Astrocyte of the spinal cord (primary cell): ENCODE measurements at places on chromosomes 2 and 18.

GRCh38 chr2:223084873-223085272 is 32.9 kb downstream of the KCNE4 start:
- peak; percentile 39 for DNase-seq

DNA sequence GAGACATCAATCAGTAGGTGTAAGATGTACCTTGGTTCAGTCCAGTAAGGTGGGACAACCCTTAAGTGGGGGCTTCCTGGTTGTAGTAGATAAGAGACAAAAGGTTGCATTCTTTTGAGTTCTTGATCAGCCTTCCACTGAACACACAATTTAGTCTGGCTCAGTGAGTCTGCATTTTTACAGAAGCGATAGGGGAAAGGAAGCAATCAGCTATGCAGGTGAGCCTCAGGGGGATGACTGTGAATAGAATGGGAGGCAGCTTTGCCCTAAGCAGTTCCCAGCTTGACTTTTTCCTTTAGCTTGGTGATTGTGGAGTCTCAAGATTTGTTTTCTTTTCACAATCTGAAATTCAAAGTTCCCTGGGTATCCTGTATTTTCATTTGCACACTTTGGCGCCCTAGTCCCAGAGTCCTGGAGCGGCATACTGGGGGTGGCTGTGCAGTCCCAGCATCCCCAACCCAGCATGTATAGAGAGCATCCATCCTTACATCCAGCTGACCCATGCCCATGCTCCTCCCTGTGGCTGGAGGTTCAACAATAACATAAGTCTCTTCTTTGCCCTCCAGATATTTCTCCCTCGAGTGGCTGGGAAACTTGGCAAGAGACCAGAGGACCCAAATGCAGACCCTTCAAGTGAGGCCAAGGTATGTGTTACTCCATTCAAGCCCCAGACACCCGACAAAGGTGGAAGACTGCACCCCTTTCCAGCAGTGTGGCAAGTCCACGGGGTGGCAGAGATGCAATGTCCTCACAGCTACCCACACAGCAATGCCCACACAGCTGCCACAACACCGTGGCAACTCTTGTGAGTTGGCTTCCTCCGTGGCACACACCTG is 20.1 kb upstream of the PRLH start:
- DNase-seq: no peak

GRCh38 chr18:47749600-47749973 is 180.9 kb downstream of the SMAD2 start:
- no peak for DNase-seq

GRCh38 chr2:48092846-48093803 is 186.8 kb upstream of the FBXO11 start:
- DNase-seq: no peak

GRCh38 chr2:239649309-239649708 is 248.5 kb upstream of the HDAC4 start:
- no peak for DNase-seq

DNA sequence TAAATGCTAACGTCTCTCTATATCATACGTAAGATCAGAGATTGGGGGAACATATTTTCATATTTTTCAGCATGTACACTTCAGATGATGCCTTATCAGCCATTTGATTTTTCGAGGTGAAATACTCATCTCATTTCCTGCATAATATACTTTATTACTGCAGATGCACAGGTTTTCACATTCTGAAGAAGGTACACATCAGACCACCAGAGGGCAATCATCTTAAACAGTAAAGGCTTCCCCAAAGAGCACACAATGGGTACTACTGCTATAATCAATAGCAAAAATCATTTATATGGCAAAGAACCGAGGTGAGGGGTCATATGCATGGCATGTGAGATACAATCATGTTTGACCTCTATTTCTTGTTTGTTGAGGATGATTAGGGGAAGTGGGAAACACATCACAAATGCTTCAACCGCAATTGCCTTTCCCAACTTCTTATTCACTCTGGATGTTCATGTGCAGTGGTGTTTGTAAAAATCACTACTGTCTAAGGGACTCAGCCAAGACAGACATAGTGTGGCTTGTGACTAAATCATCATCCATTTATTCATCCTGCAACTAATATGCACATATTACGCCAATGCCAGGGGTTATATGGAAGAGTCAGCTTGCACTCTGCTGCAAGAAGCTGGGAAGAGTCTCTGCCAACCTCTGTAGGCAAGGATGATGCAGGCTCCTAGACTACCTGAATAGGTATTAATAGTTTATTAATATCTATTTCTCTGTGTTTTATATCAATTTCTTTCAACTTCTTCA is 118.7 kb downstream of the EPB41L3 start:
- peak; percentile 65 for DNase-seq

GRCh38 chr2:14826518-14826917 is 194.0 kb downstream of the LRATD1 start:
- no peak for DNase-seq

DNA sequence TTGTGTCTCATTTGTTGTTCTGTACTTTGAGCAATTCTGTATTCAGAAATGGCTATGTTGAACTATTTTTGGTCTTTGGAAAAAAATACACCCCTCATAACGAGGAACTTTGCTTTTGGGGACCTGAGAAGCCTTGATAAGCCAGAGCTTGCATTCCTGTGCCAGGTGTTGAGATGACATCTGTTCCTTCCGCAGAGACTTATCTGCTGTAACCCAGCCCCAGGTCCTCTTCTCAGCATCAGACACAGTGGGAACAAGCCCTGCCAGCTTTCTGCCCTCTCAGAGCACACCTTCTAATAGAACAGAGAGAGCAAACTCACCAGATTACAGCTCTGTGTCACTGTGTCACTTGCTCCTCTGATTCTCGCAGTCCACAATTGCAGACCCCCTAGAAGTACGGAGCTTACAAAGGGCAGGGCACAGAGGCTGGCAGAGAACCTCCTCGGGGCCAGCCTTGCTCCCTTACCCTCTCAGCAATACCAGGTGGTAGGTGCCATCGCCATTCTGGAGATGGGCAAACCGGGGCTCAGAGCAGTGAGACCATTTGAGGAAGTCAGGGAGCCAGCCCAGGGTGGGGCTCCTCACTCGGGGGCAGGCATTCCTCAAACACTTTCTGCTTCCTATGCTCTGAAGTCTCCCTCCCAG is 97.4 kb downstream of the DDX1 start:
- DNase-seq: no peak

DNA sequence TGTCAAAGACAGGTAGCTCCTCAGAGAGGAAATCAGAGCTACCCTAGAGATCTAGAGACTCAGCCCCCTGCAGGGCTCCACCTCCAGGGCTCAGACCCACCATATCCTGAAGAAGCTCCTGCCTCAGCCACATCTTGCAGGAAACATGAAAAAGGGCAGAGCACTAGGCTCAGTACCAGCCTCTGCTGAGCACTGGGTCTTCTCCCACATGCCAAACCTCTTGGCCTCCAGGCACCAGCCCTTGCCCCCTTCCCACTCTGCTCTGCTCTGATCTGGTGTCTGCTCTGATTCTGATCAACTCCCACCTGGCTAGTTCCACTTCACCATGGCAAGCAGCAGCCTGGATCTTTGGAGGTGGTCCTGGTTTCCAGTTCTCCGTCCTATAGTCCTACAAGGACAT is 114.3 kb upstream of the SLC66A3 start:
- DNase-seq: no peak

- no peak for DNase-seq
Observed at GRCh38 chr2:7508296-7508943, 591.2 kb downstream of the RNF144A start.

- DNase-seq: no peak
Observed at GRCh38 chr2:24734741-24735140, 58.5 kb downstream of the PTRHD1 start.

GRCh38 chr2:182784777-182785176 is 68.7 kb downstream of the DNAJC10 start:
- DNase-seq: peak; percentile 63

DNA sequence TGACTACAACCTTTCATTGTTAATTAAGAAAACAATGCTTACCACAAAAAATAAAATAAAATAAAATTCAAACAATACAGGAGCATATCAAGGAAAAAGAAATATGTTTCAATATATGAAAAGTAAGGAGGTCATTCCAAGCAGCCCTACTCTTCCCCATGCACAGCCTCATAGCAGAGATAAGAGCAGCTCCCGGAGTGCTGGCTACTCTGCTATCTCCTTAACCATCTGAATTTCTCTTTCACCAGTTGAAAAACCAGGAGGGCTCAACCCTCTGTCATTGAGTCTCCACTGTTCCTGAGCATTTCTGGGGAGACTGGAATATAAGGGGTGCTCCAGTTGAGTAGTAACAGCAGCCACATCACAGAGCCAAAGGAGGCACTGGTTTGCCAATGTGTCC is 201.4 kb downstream of the TCF4 start:
- DNase-seq: no peak

GRCh38 chr2:42029171-42029570 is 18.6 kb upstream of the PKDCC start:
- no peak for DNase-seq

- no peak for DNase-seq
Observed at GRCh38 chr2:241109210-241110088, 7.4 kb upstream of the MTERF4 start.

GRCh38 chr2:114609801-114610200 is 167.4 kb downstream of the DPP10 start:
- no peak for DNase-seq

DNA sequence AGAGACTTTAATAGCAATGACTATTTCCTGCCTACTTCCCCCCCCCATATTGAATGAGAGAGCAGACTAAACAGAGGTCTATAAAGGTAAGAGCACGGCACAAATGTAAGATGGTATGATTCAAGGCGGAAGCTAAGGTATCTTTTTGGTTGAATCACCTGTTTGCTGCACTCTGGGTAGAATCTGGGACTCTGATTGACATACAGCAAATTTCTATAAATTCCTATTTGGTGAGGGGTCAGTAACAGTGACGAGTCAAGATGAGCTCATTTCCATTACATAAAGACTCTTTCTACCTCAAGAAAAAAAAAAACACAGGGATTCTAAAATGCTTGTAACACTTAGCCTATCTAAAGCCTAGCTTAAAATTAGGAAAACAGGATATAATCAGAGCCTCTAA is 297.3 kb downstream of the TNS1 start:
- no peak for DNase-seq

GRCh38 chr2:207311316-207312005 is 145.7 kb upstream of the KLF7 start:
- peak; percentile 95 for DNase-seq

DNA sequence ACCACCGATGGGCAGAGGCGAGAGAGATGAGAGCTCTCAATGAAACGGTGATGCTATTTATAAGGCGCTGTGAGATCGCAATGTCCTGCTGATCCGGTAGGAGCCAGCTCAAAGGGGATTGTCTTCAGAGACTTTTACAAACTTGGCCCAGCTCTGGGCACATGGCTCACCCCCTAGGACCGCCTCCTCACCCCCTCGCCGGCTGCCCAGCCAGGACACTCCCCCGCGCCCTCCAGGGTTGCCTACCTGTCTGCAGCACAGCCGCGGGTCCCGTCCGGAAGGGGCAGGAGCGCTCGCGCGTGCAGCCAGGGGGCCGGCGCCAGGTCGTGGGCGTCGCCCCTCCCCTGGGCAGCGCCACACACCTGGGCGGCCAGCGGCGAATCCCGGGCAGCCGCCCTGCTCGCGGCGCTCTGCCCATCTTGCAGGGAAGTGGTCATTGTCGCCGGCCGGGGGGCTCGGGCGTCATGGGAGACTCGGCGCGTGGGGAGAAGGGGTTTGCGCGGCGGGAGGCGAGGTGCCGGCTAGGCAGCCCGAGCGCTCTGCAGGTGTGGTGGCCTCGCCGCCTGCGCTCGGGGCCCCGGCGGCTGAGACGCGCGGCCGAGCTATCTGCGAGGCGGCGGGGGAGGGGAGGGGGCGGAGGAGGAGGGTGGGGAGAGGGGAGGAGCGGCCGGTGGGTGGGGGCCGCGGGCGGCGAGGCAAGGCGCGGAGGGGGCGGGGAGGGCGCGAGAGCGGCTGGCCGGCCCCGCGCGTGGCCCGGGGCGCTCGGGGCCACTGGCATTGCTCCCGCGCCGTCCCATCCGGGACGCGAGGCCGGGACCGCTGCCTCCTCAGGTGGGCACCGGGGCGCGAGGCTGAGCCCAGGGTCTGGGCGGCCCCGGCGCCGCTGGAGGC is at the start of gene GRB14:
GRB14 (minus strand) TSS at position 610 of the 891 bp plus-strand sequence; CDS start at position 437, 173 bp downstream.
- DNase-seq: peak; percentile 10

DNA sequence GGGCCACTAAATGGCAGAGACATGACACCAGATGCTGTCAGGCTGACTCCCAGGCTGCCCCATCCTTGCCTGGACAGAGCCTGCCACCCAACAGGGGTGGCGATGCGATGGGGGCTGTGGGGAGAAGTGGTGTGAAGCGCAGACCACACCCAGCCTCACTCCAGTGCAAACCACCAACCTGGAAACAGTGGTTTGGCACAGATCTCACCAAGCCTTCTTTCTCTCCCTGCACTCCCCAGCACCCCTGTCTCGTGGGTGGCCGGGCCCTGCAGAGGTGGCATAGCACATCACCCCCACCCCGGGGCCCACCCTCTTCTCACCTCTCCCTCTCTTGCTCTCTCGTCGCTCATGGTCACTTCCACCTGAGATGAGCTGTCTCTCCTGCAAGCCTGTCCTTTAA is 32.6 kb downstream of the CIB4 start:
- DNase-seq: no peak

DNA sequence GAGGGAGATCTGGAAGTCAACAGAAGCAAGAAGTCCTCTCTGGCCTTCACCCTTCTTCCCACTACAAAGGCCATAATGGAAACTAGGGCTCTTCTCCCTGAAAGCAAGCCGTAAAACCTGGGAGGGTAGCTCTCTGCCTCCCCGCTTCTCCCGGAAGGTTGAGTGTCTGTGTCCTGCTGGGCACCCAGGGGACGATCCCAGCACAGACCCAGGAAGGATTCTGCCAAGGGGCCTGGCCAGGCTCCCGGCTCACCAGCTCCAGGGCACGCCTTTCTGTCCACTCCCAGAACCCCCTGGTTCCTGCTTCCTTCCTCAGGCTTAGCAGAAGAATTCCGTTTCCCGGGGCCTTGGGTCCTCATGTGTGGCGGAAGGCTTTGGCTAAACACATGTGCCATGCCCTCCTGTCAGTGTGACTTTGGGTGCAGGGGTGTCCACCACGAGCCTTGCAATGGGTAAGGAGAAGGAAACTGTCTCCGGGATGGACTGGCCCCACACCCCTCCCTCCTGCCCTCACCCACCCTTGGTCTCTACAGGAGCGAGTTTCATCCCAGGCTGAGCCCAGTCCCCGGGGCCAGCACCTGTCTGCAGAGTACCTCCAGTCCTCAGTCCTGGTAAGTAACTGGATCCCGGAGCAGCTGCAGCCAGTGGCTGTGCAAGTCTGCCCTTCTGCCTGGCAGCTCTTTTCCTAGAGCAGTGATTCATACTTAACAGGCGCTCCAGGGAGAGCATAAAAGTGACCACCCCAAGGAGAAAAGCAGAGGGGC is 135.8 kb downstream of the TPO start:
- no peak for DNase-seq

DNA sequence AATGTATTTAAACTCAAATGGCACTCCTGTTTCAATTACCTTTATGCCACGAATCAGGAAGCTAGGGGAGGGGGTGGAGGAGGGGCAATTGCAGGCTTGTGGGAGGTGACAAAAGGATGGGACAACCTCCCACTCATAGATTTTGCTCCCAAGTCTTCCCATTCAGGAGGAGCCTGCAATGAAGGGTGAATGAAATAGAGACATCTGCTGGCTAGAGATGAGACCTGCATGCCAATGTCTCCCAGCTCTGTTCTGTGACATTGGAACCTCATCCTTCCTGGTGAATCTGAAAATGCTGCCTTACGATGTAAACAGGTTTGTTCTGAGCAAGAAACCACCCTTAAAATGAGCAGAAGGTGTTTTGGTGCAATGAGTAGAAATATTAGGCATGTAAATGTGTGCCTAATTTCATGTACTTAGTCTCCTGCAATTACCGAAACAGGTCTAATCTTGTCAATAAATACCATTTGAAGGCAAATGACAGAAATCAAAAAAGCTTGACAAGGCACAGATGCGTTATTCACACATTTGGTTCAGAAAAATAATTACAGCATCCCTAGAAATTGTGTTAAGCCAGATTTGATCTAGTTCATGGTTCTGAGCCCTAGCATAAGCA is 2.7 kb upstream of the PID1 start:
- peak; percentile 86 for DNase-seq
